CD4-positive, alpha-beta T cell treated with Interleukin-12 subunit alpha and Interleukin-12 subunit beta, for 1 hour (primary cell): ENCODE measurements at places on chromosomes 16 and 17.

DNA sequence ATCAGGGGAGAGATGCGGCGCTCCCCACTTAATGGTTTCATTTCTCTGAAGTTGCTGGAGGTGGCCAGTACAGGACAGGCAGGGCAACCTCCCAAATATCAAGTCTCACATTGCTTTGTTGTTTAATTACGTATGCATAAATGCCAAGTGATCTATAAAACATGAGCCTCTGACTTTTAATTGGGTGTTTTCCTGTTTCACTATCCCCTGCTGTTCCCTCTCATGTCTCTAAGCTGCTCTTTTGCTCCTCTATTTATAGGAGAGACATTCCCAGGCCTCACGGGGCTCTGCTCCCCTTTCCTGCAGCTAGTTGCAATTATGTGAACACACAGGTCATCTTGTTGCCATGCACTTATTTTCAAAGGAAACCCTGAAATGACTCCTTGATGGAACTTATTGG, 1173.5 kb upstream of the GOT2 start:
- DNase-seq = no peak

DNA sequence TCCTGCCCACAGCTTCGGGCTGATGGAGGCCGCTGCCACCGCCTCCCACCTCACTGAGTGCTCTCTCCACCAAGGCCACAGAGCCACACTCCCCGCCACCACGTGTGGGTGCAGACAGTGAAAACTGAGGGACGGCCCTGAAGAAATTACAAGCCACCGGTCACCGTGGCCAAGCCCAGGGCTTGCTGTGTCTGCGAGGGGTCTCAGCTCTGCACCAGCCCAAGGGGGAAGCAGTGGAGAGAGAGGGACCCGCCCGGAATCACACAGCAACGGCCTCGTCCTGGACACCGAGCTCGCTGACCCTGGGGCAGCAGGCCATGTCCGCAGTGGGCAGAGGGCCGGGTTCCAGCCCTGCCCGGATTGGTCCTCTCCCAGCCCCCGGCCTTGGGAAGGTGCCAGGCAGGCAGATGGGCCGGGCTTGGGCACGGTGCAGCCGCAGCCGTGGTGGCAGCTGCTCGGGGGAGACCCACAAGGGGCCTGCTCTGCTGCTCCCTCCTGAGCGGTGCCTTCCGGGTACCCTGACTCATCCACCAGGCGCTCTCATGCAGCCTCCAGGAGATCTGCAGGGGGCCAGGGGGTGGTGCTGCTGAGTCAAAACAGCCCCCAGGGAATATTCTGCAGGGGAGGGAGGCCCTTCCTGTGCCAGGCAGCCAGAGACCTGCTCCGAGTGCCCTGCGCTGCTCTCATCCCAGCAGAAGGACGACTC, 52.0 kb downstream of the CBFA2T3 start:
- no peak for DNase-seq

GRCh38 chr17:59513934-59514841, 51.2 kb upstream of the DHX40 start:
- DNase-seq = no peak

DNA sequence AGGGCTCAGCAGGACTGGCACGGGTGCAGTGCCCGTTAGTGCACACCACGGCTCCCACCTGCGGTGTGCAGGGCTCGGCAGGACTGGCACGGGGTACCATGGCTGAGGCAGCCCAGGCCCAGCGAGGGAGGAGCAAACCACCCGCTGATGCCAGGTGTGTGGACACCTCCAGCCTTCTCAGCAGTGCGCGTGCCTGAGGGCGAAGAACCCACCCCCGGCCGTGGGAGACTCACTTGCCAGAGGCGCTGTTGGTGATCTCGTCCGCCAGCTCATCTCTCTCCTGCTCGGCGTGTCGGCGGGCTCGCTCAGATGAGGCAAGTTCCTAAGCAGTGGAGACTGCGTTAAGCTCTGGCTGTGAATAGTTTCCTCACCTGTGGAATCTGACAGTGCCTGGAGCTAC, 45.4 kb downstream of the NDEL1 start:
- no peak for DNase-seq

DNA sequence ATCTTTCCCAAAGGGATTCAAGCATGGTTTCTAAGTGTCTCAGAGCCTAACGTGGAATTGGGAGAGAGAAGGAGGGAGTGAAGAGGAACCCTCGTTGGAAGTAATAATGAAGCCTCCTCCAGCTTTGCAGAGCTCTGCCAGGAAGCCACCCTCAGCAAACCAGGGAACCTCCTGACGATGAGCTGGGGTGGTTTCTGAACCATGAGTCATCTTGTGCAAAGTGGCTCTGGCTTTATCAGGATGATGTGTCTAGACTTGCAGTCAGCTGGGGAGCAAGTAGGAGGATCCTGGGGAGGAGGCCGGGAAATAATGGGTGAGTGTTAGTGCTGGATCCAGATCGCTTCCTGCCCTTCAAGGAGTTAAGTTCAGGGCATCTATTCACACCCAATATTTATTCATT, 191.7 kb upstream of the RBFOX1 start:
- no peak for DNase-seq

DNA sequence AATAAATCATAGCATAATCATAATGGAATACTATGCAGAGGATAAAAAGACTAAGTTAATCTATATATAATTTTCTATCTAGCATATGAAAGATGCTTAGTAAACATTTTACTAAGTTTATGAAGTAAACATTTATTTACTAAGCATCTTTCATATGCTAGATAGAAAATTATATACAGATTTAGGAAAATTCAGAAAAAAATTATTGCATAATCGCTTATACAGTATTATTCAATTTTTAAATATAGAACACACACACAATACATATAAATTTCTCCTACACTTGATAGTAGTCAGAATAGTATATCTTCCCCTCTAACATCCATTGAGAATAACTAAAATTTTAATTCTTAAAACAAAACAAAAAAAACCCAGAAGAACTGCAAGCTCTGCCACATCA, 110.8 kb downstream of the CA4 start:
- DNase-seq = no peak

DNA sequence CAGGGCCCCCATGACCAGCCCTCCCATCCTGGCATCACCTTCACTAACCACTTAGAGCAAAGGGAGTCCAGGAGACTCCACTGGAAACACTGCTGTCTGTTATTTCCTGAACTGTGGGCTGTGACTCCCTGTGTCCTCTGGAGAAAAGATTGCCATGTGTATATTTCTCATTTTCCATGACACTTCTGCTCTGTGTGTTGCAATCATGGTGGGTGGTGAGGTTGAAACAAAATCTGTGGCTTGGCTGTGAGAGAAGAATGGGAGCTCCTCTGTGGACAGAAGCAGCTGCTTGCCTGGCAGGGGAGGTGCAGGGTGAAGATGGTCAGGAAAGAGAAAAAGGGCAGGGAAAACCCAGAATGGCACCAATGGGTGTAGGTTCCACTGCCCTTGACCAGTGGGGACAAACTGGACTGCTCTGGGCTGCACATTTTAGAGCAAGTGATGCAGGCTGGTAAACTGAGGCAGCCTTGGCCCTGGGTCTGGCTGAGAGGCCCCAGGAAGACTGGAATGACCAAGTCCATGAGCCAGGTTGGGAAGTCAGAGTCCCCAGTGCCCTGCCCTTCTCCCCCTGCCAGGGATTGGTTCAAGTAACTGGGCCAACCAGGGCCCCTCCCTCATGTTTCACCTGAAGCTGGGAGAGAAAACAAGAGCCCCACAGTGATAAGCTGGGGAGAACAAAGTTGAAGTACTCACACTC, 314.3 kb downstream of the C16orf95 start:
- no peak for DNase-seq

GRCh38 chr17:13346996-13347762, 254.6 kb downstream of the HS3ST3A1 start:
- DNase-seq = no peak

- DNase-seq = peak; percentile 58
These were observed 157.1 kb downstream of the RGS9 start for GRCh38 chr17:65294181-65294719.

DNA sequence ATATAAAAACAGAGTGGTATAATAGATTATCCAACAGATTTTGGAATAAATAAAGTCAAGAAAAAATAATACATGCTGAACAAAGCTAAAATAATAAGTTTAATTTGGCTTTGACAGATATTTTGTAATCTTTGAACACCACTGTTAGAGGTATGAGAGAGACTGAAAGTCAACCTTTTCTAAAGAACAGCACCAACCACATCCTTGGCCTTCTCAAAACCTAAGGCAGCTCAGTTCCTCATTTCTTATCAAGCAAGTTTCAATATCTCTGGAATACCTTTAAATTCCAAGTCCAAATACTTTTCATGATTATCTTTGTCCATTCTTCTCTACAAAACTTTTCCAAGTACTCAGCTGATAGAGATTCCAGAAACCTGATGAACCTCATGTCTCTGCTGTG, 1603.8 kb downstream of the CDH8 start:
- no peak for DNase-seq

- no peak for DNase-seq
These were observed 30.4 kb upstream of the SALL1 start for GRCh38 chr16:51181503-51181811.

DNA sequence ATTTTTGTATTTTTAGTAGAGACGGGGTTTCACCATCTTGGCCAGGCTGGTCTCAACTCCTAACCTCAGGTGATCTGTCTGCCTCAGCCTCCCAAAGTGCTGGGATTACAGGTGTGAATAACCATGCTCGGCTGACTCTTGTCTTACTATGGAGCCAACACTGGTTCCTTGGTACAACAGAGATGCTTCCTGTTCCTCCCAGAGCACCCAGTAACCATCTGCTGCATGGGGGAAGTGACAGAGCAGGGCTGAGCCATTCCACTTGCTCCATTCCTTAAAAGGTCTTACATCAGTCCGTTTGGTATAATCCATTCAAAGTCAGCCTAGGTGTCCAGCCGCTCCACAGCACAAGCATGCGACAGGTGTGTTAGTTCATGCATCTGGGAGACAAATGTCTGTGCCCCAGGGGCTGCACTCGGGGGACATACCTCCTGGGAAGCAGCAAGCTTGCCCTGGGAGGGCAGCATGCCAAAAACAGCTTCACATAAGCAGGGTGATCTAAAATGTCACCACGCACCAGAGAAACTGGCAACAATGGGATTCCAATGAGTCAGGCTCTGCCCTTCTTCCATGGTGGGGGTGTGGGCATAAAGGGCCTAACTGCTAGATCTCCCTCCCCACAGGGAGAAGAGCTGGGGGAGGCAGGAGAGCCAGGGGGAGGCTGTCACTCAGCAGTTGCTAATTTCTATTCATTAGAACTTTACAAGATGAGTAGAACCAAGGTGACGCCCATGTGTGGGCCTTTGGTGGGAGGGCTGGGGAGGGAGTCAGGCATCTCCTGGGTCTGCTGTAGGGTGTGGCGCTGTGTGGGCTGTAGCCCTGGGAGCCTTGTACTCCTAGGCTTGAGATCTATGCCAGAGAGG, 35.5 kb downstream of the PIPOX start:
- no peak for DNase-seq

DNA sequence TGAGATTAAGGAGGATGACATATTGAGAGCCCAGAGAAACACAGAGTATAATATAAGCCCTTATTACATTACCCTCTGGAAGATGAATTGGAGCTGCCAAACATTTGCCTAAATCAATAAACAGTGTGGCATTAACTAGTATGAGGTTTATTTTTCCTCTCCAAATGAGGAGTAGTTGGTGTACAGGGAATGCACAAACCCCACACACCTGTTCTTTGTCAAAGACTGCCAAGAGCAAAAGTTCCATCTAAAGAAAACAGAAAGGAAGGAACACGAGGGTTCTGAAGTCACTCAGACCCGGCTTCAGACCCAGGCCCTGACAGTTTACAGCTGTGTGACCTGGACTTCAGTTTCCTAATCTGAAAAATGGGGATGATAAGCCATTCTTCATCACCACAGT, 138.1 kb downstream of the SHISA9 start:
- DNase-seq = no peak

GRCh38 chr17:8372422-8372821, 4.1 kb downstream of the KRABD2 start:
- DNase-seq = no peak
